NCI-H187 (cell line): ENCODE measurements at places on chromosomes 6 and 20.

GRCh38 chr6:153781306-153781705 is 257.7 kb upstream of the OPRM1 start:
- no peak for DNase-seq

DNA sequence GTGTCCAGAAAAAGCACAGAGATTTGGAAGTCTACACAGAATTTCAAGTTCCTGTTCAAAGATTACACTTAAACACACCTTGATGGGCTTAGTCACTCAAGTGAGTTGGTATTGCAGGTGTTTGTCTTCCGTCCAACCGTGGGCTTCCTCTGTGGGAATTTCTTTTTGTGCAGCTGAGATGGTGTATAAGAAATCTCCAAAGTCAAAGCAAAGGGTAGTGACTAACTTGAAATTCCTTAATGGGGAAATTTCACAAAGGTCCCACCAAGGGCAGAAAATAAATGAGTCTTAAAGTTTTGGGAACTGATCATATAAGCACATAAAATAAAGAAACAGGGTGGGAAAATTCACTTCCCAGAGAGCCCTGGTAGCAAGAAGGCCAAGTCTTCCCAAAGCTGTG is 102.0 kb upstream of the TNFAIP3 start:
- no peak for DNase-seq

GRCh38 chr20:21729316-21729715 is 23.9 kb downstream of the PAX1 start:
- DNase-seq: no peak

DNA sequence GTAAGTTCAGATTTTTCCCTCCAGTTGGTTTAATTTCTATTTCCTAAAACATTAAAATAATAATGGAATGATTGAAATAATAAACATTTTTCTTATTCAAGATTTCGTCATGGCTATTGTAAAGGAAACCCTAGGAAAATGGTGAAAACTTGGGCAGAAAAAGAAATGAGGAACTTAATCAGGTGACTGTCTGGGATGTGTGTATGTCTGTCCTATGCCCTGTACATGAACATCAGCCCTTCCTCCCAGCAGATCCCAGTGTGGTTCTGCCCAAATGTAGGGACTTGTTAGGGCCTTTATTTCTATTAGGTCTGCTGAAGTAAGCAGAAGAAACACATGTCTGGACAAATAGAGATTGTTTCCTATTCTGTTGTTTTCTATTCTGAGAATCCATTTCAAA is 13.1 kb downstream of the RIOK1 start:
- DNase-seq: no peak

- DNase-seq: no peak
These were observed 10.7 kb downstream of the TRERF1 start for GRCh38 chr6:42440778-42441696.

DNA sequence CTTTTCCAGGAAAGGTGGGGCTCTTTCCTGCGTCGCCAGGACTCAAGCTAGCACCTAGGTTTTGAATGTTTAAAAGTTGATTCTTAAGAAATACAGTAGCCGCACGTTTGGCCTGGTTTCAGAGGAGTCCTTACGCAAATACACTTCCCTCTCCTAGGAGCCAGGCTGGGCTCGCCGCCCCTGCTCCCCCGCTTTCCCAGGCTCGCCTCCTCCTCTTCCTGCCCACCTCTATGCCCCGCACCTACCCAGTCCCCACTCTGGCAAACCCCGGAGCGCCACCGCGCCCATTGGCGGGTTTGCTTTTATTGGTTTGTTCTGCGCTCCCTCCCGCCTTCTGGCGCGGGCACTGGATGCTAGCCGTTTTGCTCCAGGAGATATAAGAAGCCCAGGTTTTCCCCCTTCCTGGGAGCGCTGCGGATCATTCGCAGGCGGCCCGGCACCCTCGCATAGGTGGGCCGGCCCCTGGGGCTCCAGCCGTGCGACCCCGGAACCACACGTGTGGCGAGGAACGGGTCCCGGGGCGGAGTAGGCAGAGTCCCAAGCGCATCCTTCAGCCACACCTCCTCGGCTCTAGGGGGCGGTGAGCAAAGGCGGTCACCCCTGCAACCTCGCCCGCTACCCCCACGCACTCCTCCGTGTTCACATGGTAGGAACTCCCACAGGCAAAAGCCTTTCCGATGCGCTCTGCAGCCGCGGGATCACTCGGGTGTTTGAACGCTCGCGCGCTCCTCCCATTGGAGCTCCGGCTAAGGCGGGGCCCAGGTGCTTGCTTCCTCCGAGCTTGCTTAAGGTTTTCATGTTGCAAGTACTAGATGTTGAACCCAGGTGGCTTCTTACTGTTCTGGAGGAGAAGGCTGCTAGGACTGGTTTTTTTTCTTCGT is 119.0 kb downstream of the RTN4IP1 start:
- DNase-seq: no peak

DNA sequence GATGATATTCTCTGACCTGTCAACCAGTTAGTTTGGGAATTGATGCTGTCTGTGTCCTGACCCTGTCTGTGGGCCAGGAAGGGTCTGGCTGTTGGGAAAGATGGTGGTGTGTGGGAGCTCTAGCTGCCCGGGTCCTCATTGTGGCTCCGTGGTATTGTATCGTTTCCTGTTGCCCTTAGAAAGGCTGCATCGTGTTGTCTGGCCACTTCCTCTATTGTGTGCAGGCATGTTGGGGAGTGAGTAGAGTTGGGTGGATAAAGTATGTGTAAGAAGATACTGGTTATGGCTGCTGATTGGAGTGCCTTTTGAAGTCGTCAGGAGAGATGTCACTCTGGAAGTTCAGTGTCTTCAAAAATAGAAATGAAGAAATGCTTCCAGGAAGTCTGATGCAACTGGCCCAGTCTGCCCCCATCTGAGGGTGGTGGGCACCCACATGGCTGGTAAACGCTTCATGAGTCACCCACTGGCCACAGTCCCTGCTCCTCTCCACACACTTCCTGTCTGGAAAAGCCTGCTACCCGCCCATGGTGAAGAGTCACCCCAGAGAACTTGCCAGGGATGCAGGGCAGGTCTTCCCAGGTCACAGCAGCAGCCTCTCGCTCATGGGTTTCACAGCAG is 27.9 kb downstream of the PPARD start:
- no peak for DNase-seq

- no peak for DNase-seq
These were observed 234.1 kb downstream of the GMPR start for GRCh38 chr6:16472349-16473069.

GRCh38 chr6:31734821-31735406 is 1.4 kb downstream of the CLIC1 start:
- DNase-seq: no peak

DNA sequence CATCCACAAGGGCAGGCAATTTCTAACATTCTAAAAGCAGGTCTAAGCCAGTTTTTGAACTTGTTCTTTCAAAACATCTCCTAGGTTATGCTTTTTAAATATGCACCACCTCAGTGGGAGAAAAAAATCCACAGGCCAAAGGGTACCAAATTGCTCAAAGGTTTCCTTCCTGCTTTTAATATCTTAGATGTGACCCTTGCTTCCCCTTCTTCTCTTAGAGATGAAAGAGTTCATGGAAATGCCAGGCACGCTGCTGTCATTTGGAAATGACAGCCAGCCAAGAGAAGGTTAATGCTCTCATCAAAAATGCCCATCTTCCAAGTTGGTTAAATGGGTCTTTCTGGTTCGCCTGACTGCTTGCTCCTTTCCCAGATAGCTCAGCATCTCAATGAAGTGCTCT is 497.1 kb downstream of the CD83 start:
- no peak for DNase-seq

- no peak for DNase-seq
These were observed 10.1 kb upstream of the ITPR3 start for GRCh38 chr6:33610779-33611732.

- DNase-seq: no peak
These were observed 42.3 kb downstream of the CCDC170 start for GRCh38 chr6:151536188-151536479.

DNA sequence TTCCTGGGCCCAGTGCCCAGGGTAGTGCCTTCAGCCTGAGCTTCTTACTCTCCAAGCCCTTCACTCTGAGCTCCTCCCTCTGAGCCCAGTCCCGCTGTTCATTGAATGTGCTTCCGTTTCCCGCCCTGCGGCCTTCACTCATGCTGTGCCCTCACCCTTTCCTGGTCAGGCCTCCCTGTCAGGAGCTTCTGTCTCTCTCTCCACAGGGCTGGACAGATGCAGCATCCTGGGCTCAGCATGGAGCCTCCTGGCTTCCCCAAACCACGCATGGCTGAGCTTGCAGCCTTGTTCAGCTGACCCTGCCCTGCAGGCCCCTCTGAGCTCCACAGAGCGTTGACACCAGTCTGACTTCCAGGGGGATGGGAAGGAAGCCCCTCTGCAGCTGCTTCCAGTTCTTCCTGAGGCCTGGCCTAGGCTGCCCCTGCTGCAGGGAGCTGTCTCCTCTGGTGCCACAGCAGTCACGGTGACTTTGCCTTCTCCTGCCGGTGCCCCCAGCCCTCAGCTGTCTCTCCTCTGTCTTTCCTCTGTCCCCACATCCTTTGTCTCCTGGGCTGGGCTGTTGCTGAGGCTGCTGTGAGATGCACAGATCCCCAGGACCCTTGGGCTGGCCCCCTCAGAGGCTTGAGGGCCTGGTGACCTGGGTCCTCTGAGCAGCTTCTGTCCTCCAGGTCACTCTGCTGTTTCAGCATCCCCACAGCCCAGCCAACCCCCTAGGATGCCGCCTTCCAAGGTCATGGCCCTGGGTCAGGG is 7.9 kb upstream of the MYT1 start:
- DNase-seq: peak; percentile 47

- DNase-seq: no peak
These were observed 17.4 kb downstream of the ADNP start for GRCh38 chr20:50913690-50914375.

DNA sequence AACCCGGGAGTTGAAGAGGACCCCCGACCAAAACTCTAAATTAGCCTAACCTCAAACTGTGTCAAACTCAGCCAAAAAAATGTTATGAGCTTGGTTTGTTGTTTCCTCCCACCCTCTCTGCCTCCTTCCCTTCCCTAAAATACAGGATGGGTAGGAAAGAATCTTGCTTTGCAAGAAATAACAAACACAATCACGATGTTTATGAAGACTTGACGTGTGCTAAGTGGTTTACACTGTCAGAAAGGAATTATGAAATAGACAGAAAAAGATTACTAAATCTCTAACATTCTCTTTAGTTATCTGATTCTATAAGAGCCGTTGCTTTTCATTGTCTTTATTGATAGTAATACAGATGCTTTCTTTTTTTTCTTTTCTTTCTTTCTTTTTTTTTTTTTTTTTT is 285.1 kb downstream of the BMP7 start:
- DNase-seq: no peak

DNA sequence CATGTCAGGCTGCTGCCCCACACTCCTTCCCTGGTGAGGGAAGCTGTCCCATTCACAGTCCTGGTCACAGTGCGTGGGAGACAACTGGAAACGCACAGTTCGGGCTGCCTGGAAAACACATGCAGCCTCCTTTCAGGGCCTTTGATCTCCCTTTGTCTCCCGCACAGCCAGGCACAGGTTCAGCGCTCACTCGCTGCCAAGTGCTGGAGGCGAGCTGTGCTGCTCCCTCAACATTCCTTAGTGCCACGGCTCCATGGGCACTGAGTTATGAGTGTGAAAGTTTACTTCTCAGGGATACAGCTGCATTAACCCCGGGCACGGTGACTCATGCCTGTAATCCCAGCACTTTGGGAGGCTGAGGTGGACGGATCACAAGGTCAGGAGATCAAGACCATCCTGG is 9.1 kb downstream of the YTHDF1 start:
- DNase-seq: no peak

DNA sequence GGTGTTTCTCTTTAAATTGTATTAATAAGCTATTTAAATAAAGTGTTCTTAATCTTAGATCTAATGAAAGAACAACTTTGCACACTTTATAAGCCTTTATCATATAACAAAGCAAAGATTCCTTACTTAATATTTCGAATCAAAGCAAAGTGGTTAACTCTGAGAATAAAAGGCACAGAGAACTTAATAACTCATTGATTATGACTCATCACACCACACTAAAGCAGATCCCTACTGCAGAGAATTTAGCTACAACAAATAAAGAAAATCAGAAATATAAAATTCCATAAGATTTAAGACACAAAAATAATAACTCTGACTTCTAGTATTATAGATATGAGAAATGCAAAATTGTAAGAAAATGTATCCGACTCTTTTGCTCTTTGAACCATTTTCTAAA is 135.6 kb upstream of the RUNX2 start:
- DNase-seq: no peak

GRCh38 chr20:8800089-8800488 is 268.8 kb upstream of the PLCB4 start:
- DNase-seq: no peak

DNA sequence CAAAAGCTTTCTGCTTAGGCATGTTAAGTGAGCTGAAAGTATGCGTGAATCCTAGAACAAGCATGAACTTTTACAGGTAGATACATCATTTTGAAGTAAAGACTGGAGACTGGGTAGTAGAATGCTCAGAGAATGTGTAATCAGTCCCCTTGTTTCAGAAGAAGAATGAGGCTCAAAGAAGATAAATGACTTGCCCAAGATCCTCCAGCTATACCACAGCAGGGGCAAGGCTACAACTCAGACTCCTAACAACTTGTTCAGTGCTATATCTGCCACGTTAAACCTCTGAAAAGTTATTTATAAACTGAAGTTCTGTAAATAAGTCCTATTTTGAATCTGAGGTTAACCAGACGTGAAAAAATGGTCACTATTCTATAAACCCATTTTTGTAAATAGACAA is 2.9 kb downstream of the RIPOR2 start:
- DNase-seq: no peak

DNA sequence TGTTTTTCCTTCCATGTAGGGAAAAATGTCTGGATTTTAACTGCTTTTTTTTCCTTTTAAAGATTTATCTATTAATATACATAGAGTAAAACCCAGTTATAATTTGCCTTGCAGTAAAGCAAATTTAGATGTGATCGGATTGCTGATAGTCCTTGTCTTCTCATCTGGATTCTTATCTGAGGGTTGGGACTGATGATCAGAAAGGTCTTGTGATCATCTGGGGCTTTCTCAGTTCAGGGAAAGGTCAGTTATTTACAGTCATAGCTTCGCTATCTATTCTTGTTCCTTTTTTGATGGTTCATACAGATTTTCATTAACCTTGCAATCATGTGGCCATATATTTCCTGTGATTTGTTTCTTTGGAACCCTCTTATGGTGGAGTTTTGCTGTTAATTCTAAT is 63.8 kb upstream of the CLDN20 start:
- no peak for DNase-seq

DNA sequence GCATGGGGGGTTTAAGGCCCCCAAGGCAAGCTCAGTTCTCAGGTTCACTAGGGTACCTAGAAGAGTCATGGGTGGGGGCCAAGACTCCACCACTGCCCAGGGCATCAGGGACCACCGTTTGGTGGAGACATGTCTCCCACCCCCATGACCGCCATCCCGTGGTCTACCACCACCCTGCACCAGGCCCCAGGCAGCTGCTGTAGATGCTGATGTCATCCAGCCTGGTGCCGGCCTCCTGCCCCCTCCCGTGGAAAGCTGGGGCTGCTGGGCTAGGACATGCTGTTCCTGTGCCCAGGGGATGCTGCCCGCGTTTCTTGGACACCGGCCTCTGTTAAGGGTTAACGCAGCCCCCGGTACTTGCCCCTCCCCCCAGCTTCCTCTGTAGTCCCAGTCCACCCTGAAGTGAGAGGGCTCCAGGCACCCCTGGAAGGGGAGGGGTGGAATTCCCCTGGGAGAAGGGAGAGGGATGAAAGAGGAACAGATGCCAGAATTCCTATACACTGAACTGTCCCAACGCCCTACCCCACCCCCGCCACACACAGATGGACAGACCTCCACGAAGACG is 587 bp downstream of the IP6K3 start:
- no peak for DNase-seq

- no peak for DNase-seq
These were observed 34.3 kb downstream of the FNDC1 start for GRCh38 chr6:159203304-159204005.

GRCh38 chr6:73050706-73051105 is 174.6 kb downstream of the KHDC1L start:
- DNase-seq: no peak
